Umbilical cord (tissue), 2 donors: ENCODE measurements at places on chromosomes 7 and 10. TPM values are rescaled to one million over a fixed set of nuclear protein-coding genes. Genes with fewer than 3 reads are reported as not detected.

GRCh38 chr10:124035928-124036558 lies 57.4 kb downstream of the CHST15 start:
- DNase-seq: peak; percentile 14

- no peak for DNase-seq
Observed at GRCh38 chr7:105345725-105346124, 43.0 kb downstream of the SRPK2 start.

- DNase-seq: no peak
Observed at GRCh38 chr7:34454381-34454780, 203.6 kb upstream of the NPSR1 start.

GRCh38 chr7:46970131-46970430 lies 611.8 kb downstream of the TNS3 start:
- DNase-seq: no peak

GRCh38 chr10:128471151-128471550 lies 344.9 kb upstream of the MKI67 start:
- no peak for DNase-seq

DNA sequence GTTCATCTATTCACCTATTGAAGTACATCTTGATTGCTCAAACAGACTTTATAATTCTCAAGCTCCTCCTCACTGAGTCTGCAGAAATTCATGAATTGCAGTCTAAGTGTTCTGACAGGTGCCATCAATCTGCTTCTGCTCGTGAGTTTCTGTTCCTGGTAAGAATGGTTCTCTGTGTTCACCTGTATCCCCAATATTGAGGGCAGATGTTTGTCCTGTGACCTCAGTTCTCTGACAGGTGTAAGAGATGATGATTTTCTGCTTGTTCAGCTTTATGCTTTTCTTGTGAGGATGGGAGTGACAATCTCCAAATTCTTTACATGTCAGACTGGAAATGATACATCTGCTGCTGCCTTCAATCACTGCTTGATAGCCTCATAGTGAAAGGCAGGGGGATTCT lies 736.9 kb upstream of the COBL start:
- no peak for DNase-seq

The FGL2 gene
- total RNA-seq: 45.5 TPM

The KCND2 gene
- total RNA-seq: 3.4 TPM

GRCh38 chr7:32034052-32034451 lies 36.2 kb downstream of the PDE1C start:
- DNase-seq: no peak

GRCh38 chr10:121426307-121426706 lies 171.9 kb downstream of the FGFR2 start:
- no peak for DNase-seq

DNA sequence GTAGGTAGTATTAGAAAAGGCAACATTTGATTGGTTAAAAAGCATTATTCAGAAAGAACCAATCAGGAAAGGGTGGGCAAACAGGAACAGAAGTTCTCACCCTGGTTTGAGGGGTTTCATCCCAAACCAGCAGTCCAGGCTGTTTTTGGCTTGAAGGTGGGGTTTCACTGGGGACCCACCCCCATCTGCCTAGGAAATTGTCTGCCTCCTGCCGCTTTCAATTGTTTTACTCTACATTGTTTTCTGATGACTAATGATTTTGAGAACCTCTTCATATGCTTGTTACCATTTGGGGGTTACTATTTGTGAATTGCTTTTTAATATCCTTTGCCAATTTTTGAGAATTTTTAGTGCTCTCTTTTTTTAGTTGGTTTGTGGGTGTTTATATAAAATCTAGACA lies 3.3 kb upstream of the PCBD1 start:
- no peak for DNase-seq

GRCh38 chr7:26379711-26380110 lies 88.0 kb downstream of the SNX10 start:
- no peak for DNase-seq
